Activated T-cell treated with anti-CD3 and anti-CD28 coated beads, Interleukin-2, amount 50 U/mL, for 72 hours (primary cell): ENCODE measurements at places on chromosomes 5 and 9. TPM values are rescaled to one million over a fixed set of nuclear protein-coding genes. Genes with fewer than 3 reads are reported as not detected.

- DNase-seq: no peak
These were observed 44.1 kb upstream of the IL17B start for GRCh38 chr5:149423049-149423793.

DNA sequence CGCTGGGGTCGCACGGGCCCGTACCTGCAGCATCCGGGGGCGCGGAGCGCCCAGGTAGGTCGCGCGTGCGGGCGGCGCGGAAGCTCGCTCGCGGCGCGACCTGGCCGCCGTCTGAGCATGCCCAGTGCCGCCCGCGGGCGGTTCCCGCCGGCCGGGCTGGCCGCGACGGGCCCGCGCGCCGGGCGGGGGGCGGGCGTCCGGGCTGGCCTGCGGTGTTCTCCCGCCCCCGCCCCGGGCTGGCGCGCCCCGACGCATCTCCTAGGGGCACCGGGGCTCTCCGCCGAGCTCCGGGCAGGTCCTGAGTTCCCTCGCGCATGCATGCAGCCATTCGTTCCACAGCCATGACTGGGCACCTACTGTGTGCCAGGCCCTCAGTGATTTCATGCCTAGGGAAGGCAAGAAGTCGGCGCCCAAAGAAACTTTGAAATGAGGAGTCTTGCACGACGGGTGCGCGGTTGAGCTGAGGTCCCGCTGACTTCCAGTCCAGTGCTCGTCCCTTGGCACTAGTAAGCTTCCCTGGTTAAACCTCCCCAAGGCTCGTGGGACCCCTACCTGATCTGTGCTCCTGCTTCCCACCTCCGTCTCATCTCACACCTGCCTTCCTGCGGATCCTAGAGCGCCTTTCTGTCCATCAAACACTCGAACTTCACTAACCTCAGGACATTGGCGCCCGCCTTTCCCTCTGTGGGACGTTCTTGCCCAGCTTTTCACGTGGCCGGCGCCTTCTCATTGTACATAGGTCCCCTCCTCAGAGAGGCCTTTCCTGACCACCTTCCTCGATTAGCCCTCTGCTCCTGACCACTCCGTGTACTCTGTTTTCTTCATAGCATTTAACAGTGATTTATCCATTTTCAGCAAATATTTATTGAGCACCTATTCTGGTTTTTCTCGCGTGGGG is at the start of gene PTPN3:
Gene PTPN3, minus strand, starts transcription at position 113 of the 898 bp plus-strand sequence. CDS start 34,873 bp downstream, outside the sequence.
- no peak for DNase-seq

Gene IL4
- 1.2 TPM for total RNA-seq

DNA sequence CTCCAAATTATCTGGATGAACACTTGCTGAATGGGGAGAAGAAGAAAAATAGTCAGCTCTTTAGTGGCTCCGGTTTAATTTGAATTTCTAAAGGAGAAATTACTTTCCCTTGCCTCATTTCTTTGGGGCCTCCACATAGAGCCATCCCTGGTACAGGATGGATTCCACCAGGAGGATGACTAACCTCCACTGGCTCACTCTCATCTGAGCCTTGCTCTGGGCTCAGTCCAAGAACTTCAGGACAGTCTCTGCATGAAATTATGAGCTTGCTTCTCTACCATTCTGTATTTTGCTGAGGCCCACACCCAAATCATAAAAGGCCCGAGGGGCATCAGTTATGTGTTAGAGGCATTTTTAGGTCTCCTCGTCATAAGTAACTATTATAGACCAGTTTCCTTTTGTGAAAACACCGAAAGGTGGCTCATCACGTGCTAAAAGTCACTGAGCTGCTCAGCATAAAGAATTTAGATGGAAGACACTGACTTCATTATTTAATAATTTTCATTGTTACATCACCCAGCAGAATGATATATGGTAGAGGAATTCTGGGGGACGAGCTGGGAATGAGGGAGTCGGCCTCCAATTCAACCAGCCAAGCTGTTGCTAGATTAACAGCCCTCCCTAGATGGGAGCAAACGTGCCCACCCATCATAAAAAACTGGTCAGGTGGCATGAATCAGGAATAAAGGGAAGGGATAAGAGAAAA is 222.1 kb downstream of the TARS1 start:
- no peak for DNase-seq

DNA sequence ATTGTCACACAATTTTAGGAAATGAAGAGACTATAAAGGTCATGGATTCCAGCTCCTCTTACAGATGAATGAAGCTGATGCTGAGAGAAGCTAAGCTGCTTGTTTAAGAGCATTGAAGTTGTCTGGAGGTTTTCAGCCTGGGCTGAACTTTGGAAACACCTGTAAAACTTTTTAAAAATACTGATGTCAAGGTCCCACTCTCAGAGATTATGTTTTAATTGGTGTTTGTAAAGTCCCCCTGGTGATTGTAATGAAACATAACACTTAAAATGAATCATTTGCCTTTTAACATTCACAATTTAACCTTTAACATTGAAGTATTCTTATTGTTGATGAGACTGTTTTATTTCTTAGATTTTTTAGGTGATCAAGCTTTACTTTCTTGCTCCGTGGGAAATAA is 16.4 kb downstream of the RAD23B start:
- DNase-seq: no peak
